Stimulated activated CD4-positive, alpha-beta T cell treated with anti-CD3 and anti-CD28 coated beads, Interleukin-4, amount 100 ng/mL, for 4 hours (primary cell): ENCODE measurements at places on chromosomes 3 and 15.

- DNase-seq = no peak
Observed at GRCh38 chr3:115704661-115705338, 81.5 kb downstream of the GAP43 start.

DNA sequence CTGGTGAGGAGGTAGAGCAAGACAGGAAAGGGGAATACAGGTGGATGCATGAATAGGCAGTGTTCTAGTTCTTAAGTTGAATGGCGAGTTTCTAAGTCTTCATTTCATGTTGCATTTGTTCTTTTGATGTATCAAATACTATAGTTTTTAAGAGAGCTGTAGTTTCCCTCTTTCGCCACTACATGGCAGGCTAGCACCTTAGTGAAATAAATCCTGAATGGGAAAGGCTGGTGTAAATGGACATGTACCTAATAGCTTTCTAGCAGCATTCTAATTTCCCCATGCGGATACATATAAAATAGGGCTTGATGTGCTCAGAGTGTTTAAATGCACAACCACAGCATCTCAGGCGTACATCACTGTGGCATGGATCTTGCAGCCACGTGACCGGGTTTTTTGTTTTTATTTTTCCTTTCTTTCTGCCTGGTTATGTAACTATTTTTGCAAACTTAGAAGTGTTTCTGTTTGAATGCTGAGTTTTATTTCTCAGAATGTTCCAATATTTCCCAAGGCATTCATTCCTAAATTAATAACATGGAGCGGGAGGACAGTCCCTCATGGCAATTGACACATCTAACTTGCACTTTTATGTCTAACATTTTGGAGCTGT lies 23.5 kb upstream of the CLN6 start:
- DNase-seq = no peak

- no peak for DNase-seq
Observed at GRCh38 chr3:107650788-107651187, 128.0 kb downstream of the BBX start.

DNA sequence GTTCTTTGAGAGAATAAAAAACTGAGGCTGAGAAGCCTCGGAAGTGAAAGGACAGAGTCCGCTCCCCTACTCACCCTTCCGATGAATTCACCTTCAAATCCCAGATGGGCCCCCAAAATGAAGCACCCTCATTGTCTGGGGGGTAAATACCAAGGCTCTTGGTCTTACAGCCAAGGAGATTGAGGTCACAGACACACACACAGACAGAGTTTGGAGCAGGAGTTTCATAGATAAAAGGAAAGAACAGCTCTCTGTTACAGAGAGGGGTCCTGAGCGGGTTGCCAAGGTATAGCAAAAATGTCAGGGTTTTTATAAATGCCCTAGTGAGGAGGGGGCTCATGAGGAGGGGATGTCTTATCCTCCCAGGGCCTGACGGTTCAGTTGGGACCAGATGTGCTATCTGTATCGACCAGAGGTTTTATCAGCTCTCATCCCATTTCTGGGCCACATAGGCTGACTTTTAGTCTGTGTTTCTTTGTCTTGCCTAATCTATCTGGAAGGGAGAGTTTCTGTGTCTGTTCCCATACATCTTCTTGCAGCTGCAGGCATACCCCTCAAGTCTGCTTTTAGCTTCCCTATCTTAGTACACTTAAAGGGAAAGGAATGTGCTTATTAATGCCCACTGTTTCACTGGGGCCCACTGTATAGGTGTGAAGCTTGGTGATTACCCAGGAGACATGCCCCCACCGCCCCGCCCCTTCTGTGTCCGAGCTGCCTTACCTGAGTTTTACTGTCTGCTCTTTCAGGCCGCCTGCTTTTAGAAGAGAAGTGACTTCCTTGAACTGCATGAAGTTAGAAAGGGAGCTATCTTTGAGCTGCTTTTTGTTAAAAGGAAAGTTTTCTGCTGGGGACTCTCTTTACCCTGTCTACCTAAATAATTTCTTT lies 66.8 kb upstream of the ATP11B start:
- DNase-seq = no peak

- DNase-seq = no peak
Observed at GRCh38 chr3:113831103-113831355, 7.6 kb upstream of the GRAMD1C start.

DNA sequence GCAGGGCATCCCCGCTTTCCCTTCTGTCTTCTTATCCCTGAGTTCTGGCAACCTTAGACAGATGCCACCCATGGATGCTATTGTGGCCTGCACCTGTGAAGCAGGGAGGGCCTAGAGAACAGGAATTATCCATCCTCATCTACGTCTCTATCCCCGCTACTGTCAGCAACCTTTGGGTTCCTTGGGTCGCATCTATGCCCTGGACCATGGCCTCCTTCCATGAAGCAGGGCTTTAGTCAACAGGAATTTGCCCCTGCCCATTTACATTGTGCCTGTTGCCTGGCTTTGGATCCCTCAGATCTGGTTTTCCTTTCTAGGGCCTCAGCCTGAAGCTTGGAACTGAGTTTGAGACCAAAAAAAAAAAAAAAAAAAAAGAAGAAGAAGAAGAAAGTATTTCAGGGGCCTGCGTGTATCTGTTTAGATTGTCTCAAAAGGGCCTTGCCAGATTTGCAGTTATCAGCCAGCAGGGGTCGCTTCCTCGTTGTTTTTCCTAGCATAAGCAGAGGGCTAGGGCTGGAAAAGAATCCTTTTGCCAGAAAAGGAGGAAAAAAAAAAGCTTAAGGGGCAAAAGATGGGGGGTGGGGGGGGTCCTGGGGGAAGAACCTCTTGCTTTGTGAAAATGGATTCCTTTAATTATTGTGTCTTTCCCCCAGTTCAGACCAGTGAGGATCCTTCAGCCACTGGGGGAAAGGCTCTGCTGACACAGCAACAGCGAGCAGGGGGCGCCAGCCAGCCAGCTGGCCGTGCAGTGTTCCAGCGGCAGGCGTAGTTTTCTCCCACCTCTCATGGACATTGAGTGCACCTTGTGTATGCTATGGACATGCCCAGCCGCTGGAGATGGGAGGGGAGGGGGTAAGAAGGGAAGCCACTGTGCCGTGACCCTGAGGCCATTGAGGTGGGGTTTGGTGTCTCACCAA lies 65.7 kb upstream of the ALDH1L1 start:
- DNase-seq = no peak

DNA sequence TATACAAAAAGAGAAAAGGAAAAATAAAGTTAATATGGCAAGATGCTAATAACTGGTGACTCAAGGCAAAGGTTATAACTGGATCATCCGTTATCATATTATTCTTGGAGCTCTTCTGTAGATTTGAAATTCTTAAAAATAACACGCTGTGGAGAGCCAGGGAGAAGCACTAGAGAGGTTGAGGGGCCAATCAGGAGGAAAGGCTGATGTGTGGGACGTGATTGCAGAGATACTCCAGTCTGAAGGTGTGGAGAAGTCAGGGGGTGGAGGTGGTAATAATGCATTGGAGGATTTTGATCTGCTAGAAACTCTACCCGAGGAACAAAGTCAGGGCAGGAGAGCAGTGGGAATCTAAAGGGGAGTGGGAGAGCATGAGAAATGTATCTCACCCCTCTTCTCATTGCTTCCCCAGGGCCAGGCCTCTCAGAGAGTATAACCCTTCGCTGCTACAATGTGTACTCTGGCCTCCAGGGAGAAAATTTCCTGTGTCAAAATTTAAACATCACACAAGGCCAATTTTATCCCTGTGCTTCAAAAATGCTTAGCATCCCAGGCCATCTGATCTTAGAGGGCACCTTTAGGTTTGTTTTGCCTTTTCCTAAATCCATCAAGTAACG lies 211.5 kb upstream of the SEMA6D start:
- DNase-seq = no peak

DNA sequence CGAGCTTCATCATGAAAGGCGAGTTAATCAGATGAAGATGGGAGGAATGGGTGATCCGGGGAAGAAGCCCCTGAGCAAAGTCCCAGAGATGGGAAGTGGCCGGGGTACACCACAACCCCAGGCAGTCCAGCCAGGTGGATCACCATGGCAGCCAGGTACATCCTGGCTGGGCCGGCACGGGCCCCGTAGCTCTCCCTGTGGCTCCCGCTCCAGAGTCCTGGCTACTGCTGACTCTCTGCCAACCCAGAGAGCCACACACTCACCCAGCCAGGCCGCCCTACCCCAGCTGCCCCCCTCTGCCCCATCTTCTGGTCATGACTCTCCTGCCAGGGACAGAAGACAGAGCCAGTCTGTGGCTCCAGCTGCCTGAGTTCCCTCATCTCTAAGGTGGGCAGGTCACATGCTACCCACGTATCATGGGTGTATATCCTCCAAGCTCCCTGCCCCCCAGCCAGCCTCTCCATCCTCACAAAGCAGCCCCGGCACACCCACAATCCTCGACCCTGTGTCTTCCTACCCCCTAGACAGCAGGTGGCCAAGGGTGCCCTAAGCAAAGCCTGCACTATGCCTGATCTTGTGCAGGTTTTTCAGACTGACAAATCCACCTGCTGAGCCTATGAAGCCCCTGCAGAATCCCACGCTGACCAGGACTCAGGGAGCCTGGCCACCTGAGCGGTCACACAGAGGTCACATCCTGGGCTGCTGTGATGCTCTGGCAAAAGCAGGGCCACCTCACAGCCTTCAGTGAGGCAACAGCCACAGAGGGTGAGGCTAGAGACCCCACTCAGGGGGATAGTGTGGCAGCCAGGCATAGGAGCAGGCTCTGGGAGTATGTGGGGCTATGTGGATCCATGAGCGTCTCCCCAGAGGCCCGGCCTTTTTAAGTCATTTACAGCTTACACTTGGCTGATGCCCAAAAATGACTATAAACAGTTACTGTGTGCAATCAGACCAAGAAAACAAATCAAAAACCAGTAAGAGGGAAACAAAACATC lies 13.2 kb downstream of the XXYLT1 start:
- no peak for DNase-seq

GRCh38 chr15:75225951-75226732 lies 24.5 kb downstream of the C15orf39 start:
- no peak for DNase-seq

- DNase-seq = no peak
Observed at GRCh38 chr3:6542795-6543194, 318.1 kb upstream of the GRM7 start.

DNA sequence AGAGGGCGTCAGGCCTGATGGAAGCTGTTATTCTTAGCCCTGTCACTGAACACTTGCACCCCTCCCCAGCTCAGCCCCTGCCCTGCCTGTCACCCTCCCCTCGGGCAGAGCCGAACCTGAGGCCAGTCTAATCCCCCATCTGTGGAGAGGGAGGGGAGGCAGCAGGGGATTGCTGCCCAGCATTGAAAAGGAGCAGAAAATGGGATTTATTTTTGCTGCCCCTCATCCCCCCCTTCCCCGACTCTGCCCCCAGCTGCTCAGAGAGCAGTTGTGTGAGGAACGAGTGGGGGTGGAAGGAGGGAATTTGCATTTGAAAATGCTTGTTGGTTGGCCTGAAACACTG lies 71.6 kb downstream of the EPHB3 start:
- DNase-seq = no peak

DNA sequence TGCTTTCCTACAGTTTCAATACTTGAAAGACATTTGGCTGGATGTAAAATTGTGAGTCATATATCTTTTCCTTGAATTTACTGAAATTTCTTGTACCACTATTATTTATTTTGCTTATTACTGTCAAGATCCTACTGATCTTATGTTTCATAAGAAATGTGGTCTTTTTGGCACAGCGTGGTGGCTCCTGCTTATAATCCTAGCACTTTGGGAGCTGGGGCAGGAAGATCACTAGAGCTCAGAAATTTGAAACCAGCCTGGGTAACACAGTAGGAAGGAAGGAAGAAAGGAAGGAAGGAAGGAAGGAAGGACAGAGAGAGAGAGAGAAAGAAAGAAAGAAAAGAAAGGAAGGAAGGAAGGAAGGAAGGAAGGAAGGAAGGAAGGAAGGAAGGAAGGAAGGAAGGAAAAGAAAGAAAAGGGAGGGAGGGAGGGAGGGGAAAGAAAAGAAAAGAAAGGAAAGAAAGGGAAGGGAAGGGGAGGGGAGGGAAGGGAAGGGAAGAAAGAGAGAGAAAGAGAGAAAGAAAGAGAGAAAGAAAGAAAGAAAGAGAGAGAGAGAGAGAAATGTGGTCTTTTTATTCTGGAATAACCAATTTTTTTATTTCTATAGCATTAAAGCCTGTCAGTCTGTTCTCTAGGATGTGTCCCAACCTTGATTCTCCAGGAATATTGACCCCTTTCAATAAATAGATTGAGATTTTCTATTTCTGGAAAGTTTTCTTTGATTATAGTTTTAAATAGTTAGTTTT lies 572.0 kb upstream of the TGFBR2 start:
- DNase-seq = no peak

GRCh38 chr15:81492969-81493645 lies 119.1 kb upstream of the TMC3 start:
- DNase-seq = no peak
